ENCODE measurements at places on chromosomes 12 and 14.
A peak's percentile ranks its signal among the peaks of the same experiment; 100 is the strongest.

GRCh38 chr12:19436931-19437330 lies 2.4 kb upstream of the AEBP2 start:
- no peak for DNase-seq

DNA sequence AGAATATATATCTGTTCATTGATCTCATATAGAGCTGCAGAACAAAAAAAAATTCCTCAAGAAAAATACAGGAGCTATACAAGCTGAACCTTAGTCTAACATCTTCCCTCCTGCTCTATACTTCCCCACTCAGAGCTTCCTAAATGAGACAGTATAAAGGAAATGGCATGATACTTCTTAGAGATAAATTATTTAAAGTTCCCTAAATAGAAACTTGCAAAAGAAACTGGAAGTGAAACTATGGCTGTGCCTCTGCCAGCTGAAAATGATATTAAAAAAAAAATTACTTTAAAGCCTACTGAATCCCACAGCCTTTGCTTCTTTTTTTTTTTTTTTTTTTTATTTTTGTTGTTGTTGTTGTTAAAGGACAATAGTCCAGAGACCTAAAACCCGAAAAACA lies 11.6 kb upstream of the NEK9 start:
- no peak for DNase-seq

DNA sequence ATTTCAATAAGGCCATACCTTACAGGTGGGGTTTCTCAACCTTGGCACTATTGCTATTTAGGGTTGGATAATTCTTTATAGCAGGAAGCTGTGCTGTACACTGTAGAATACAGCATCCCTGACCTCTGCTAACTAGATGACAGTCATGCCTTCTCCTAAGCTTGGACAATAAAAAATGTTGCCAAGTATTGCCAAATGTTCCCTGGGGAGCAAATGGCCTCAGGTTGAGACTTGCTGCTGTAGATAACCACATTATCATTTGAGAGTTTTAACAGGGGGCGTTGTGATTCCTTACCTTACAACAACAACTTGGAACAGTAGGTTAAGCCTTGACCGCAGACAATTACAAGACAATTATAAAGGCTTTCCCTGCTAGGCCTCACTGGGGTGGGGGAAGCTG lies 1073.6 kb upstream of the TMEM132C start:
- no peak for DNase-seq

DNA sequence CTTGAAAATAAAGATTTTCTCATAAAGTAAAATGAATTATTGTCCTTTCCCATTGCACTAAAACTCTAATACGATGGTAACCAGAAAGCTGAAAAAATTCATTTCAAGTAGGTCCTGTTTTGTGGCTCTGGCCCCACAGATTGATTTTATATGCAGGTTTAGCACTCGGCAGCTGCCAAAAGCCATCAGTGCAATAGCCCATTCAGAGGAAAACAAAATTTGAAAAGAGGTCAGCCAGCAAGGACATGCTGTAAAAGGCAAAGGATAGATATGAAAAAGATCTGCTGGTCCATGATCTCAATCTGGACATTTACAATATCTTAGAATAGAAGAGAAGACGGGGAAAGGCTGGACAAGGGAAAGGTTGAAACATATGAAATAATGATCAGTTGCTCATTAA lies 414.8 kb upstream of the NOVA1 start:
- DNase-seq = no peak

- DNase-seq = no peak
Measured at GRCh38 chr12:126998747-126999285, 1268.2 kb upstream of the TMEM132C start.

- no peak for DNase-seq
Measured at GRCh38 chr14:60652674-60653651, 3.7 kb upstream of the SIX1 start.

GRCh38 chr12:121793838-121794533 lies 498 bp upstream of the RHOF start:
- DNase-seq = peak; percentile 79

GRCh38 chr12:92778525-92778924 lies 75.7 kb downstream of the PLEKHG7 start:
- no peak for DNase-seq

GRCh38 chr14:103132381-103133209 lies 9.3 kb downstream of the TNFAIP2 start:
- DNase-seq = no peak

- no peak for DNase-seq
Measured at GRCh38 chr12:26425587-26426260, 230.4 kb downstream of the SSPN start.

- DNase-seq = no peak
Measured at GRCh38 chr14:91477388-91477787, 32.7 kb downstream of the PPP4R3A start.

DNA sequence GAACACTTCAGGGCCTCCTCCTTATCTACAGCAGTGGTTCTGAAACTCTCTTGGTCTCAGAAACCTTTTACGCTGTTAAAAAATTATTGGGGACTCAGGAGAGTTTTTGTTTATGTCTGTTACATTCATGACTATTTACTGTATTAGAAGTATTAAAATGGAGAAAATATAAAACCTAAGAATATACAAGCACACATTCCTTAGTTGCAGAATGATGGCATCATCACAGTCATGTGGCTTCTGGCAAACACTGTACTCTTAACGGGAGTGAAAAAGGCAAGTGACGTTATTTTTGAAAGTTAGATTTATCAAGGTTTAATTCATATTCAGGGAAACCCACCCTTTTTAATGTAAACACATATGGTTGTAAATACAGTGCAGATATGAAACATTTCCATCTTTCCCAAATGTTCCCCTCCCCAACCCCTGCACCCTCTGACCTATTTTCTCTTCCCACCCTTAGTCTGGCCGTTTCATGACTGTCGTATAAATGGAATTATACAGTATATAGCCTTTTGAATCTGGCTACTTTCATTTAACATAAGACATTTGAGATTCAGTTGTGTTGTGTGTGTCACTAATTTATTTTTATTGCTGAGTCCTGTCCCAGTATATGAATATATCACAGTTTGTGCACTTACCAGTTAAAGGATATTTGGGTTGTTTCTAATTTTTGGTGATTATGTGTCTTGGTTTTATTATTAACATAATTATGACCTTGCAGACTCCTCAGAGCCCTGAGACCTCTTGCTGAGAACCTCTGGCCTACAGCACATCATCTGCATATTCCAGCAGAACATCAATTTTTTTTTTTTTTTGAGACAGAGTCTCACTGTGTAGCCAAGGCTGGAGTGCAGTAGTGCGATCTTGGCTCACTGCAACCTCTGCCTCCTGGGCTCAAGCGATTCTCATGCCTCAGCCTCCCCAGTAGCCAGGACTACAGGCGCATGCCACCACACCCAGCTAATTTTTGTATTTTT lies 457.0 kb downstream of the PCNX1 start:
- no peak for DNase-seq

- DNase-seq = no peak
Measured at GRCh38 chr14:75234173-75235115, 44.2 kb upstream of the FOS start.

DNA sequence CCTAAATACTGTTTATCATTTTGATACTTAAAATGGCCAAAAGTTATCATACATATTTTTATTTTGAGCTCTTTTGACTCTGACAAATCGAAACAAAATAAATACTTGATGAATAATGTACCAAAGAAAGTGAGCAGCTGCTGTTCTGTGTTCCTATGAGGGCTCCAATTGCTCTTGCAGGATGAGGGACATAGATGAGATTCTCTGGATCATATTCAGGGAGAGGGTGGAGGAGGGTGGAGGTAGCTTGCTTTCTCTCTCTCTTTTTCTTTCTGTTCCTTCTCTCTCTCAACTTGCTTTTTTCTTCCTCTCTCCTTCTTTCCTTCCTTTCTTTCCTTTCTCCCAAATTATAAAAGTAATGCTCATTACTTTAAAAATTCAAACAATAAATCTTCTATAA lies 8.9 kb upstream of the MYH7 start:
- DNase-seq = no peak

- DNase-seq = no peak
Measured at GRCh38 chr12:40146800-40147797, 41.2 kb upstream of the SLC2A13 start.

- no peak for DNase-seq
Measured at GRCh38 chr12:78376257-78376656, 488.3 kb upstream of the SYT1 start.

DNA sequence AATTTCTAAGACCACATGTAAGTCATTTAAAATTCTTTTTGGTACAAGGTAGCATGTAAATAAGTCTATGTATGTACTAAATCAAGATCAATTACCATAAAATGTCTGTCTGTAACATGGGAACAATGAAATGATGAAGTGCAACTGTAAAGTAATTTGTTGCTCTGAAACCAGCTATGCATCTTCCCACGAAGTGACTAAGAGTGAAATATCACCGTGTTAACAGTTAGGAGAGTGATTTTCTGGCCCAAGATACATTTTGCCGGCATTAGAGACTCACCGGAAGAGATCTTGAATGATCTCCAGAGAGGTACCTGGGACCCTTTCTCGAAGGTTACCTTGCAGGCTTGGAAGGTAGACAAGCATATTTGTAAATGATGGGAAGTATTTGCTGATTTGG lies 105.8 kb downstream of the SAMD4A start:
- DNase-seq = no peak

- DNase-seq = no peak
Measured at GRCh38 chr12:131695968-131696367, 14.9 kb upstream of the SFSWAP start.

DNA sequence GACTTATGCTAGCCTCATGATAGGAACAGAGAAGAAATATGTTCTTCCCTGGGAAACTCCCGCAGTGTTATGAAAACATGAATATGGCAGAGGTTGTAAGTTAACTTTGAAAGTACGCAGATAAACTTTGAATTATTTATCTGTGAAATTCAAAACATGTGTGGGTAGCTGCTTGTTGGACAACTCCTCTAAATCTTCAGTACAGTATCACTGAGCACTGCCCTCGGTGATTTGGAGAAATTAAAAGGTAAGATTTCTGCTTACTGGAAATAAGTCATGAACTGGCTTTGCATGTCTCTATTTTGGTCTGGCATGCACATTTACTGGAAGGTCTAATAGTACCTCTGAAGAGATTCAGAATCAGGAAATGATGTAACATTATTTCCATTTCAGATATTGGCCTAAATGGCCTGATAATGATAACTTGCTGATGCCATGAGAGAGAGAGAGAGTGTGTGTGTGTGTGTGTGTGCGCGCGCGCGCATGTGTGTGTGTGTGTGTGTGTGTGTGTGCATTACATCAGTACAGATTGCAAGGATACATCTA lies 1441.9 kb upstream of the FLRT2 start:
- DNase-seq = no peak

GRCh38 chr12:116604178-116604895 lies 45.2 kb downstream of the MAP1LC3B2 start:
- no peak for DNase-seq

DNA sequence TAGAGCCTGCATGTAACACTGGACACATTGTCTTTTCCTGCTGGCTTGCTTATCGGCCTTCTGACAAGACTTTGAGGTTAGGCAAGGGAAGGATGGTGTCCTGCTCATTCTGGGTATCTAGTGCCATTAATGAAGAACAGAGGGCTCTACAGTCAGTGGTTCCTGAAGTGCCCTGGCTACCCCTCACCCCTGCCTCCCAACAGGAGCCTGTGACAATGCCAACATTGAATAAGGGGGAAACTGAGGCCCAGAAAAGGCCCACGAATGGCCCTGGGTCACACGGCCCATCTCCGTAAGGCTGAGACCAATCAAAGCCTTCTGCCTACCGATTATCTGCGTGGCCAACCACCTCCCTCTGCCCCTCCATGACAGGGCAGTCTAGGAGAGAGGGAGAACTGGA lies 2.1 kb downstream of the IFI27L2 start:
- no peak for DNase-seq

DNA sequence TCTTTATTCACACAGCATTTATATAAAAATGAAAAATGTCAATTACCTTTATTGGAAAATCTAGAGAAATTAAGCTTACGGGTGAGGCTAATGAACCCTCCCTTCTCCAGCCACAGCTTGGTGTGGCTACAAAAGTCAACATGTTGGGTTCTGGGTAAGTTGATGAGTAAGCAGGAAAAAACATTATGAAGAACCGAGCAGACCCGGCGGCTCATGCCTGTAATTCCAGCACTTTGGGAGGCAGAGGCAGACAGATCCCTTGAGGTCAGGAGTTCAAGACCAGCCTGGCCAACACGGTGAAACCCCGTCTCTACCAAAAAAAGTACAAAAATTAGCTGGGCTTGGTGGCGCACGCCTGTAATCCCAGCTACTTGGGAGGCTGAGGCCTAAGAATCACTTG lies 10.9 kb downstream of the NAA25 start:
- no peak for DNase-seq

DNA sequence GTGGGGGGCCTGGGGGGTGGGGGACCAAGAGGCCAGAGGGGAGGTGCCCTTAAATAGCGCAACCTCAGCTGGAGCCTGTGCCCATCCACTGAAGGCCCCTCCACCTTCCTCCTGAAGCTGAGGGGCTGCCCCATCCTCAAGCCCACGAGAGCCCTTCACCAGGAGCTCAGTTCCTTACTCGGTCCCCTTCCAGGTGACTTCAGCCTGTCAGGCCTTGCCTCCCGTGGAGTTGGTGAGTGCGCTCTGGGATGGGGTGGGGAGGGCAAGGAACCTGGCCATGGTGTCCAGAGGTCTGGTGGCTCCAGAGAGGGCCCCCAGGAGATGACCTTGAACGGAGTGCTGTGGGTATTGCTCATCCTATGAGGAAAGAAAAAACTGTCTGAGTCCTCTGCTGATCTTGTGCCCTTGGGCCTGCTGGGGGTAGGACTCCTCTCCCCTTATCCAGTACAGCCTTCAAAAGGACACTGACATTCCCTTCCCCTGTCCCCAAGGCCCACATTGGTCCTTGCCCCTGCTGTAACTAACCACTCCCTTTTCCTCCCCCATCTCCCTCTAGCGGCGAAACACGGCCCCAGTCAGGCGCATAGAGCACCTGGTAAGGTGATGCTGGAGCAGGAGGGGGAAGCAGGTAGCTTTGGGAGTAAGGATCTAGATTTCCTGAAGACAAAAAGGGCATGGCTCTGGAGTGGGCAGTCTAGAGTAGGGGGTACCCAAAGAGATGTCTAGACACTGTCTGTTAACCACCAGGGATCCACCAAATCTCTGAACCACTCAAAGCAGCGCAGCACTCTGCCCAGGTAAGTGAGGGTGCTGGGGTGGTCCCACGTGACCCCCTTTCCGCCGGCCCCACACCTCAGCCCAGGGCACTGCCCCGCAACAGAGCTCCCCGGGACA lies 3.6 kb downstream of the TNS2 start:
- no peak for DNase-seq

- DNase-seq = no peak
Measured at GRCh38 chr12:46920499-46920898, 94.7 kb upstream of the SLC38A4 start.
